H4 (cell line): ENCODE measurements at places on chromosomes 2 and 18. TPM values are rescaled to one million over a fixed set of nuclear protein-coding genes. Genes with fewer than 3 reads are reported as not detected.

GRCh38 chr18:9094307-9095226 is 7.9 kb upstream of the NDUFV2 start:
- peak; percentile 70 for DNase-seq

The GKN2 gene
- total RNA-seq: not detected in 2 replicates

DNA sequence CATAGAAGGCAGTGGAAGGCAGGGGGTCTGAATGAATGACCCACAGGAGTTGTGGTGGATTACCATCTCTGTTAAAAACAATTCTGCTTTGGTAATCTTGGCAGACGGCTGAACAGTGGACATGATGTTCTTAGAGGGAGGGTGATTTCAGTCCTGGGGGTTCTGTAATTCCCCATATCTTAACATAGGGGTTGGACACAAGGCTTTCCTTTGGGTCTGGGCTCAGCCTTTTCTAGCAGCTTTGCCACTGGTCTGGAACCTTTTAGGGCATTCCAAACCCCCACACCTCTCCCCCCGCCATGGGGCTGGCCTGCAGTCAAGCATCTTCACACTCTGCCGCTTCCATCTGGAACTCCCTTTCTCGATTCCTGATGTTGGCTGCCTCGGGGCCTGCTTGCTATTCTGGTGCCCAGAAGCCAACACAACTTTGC is 50.3 kb downstream of the RPL37A start:
- no peak for DNase-seq

- DNase-seq: no peak
Observed at GRCh38 chr2:48279344-48280090, 250.4 kb upstream of the STON1 start.

GRCh38 chr18:55687106-55687505 is 99.1 kb upstream of the TCF4 start:
- no peak for DNase-seq
